IMR-90 (cell line): ENCODE measurements at places on chromosomes 7 and 10. TPM values are rescaled to one million over a fixed set of nuclear protein-coding genes. Genes with fewer than 3 reads are reported as not detected.

DNA sequence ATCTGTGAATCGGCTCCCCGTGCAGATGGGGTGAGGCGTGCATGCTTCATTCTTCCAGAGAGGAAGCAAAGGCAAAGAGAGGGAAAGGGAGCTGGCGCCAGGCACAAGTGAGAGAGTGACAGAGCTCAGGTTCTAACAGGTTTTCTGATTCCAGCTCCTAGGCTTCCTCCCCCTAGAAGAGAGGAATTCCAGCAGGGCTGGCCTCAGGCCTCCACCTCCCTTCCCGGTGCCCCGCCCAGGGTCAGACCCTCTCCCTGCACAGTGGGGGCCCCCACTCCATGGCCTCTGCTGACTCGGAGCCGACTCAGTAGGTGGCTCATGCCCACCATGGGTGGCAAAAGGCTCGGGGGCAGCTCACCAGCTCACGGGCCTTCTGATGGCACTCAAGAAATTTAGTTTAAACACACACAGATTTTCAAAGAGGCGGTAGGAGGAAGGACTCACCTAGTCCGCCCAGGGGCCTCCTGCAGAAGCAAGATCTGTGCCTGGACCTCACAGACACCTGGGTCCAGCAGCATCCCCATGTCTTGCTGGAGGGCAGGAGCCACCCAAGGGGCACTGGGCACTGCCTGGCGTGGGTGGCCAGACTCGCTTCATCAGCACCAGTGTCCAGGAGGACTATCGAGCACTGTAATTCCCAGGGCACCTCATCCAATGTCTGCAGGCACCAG is 183.5 kb downstream of the MAD1L1 start:
- no peak for DNase-seq

DNA sequence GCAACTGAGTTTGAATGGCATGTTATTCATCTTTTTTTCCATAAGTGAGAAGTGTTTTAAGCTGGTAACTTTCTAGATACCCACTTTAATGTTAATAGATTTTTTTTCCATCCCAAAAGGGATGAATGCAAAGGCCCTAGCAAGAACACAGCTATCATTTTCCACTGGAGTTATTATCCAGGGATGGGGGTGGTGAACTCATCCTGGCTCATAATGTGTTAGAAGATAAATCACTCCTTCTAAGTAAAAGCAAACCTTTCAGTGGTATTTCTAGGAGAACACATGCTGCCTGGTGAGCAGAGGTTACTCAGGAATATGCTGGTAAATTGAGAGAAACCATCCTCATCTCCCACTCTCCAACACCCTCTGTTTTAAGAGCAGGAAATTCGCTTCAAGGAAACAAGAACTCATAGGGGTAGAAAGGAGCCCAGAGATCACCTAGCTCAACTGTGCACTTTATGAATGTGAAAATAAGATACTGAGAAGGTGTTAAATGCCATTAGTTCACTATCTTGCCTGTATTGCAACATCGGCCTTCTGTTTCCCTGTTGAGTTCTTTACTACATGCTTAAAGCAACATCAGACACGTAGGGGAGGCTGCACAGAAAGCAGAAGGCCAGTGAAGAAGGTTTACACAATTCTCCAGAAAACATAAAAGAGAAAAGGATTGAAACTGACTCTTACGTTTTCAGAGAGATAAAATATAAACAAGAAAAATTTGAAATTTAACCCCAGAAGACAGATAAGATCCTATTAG is 264.0 kb upstream of the PRKCQ start:
- DNase-seq, result no peak

GRB10 gene
- 5.1 and 6.3 TPM in 2 replicates for polyA plus RNA-seq

GRCh38 chr10:63915240-63915639 is 394.0 kb downstream of the REEP3 start:
- DNase-seq, result no peak

GRCh38 chr7:16644636-16645592 is 640 bp downstream of the ANKMY2 start:
- DNase-seq, result peak; percentile 47

PTPN20 gene
- 0.14 TPM in 1 of 2 replicates, not detected in the other for polyA plus RNA-seq

- DNase-seq, result no peak
These were observed 55.9 kb downstream of the CFAP46 start for GRCh38 chr10:132886211-132887099.

CD36 gene
- polyA plus RNA-seq, result 0.19 and 0.52 TPM in 2 replicates

DNA sequence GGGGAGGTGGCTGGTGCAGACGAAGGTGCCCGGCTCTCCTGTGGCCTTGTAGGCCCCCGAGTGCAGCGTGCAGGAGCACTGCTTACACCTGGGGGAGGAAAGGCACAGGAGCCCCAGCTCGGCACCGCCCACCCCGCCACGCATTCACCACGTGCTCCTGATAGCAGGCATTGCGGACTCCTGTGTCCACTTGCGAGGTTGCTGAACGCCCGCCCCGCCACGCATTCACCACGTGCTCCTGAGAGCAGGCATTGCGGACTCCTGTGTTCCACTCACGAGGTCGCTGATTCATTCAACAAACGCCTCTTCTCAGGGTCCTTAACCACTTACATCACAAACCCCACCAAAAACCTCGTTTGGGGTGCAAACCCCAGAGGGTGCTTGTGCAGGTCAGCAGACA is 13.9 kb downstream of the MICALL2 start:
- DNase-seq, result no peak

CYP2C18 gene
- polyA plus RNA-seq, result not detected in 2 replicates

GIMAP7 gene
- polyA plus RNA-seq, result not detected in 2 replicates

NME8 gene
- not detected in 2 replicates for polyA plus RNA-seq

NPFFR1 gene
- not detected in 2 replicates for polyA plus RNA-seq
